ENCODE measurements at places on chromosomes 12 and 14. TPM values are rescaled to one million over a fixed set of nuclear protein-coding genes. Genes with fewer than 3 reads are reported as not detected.

DNA sequence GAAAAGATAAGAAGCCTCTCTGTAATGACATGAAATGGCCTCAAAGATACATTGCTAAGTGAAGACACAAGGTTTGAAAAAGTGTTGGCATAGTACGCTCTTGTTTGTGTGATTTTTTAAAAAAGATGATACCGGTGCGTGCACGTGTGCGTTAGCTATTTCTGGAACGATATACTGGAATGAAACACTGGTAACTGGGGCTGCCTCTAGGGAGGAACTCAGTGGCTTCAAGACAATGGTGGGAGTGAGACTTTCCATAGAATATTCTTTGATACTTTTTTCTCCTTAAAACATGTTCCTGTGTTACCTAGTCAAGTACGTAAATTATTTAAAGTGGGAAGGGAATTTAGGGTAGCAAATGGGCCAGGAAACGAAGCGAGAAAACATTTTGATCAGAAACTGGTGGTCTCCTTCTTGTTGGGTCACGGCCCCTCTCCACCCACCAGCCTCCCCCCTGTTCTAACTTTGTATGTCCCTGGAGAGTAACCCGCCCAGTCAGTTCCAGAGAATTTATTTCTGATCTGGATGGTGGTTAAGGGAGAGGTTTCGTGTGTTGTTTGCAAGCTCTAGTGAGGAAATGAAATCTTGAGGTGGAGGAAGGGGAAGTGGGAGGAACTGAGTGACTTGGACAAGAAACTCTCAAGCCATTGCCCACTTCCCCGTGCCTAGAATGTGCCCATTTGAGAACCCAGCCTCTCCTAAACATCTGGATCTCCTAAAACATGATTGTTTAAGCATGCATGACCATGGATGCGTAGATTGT, 6.6 kb downstream of the FGF6 start:
- H3K4me3 ChIP-seq, result no peak overlapping the region
- H3K36me3 ChIP-seq, result no peaks in the 10 kb centered on the region
- H3K4me1 ChIP-seq, result peaks cover 14% of the 10 kb centered on the region

- no peak for DNase-seq
- no peak overlapping the region for H3K27ac ChIP-seq
- no peaks in the 10 kb centered on the region for H3K4me1 ChIP-seq
- no peaks in the 10 kb centered on the region for H3K36me3 ChIP-seq
- no peaks in the 10 kb centered on the region for H3K27me3 ChIP-seq
These were observed 15.2 kb downstream of the ACADS start for GRCh38 chr12:120740871-120741270.

DNA sequence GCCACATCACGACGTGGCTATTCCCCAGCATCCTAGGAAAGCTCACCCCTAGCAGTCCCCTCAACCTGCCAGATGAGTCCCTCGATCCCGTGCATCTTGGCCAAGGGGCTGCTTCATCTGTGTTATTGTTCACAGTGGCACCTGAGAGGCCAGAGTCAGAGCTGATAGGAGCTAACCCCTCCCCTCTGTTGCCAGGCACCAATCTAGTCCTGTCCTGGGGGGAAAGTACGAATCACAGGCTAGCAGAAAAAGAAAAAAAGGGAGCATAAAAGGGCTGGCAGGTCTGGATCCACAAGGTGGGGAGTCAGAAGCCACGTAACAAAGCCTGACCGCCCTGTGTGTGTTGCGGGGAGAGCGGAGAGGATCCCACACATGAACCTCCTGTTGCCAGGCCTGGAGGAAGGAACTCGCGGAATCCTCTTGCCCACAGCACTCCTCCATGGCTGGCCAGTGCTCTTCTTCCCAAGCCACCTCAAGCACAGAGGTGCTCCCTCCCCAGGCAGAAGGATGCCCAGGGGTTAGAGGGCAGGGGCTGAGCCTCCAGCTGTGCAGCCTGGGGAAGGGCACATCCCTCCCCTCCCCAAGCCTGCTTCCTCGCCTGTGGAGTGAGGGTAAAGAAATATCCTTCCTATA, 91.8 kb downstream of the ITPK1 start:
- H3K27ac ChIP-seq, result no peak overlapping the region
- H3K27me3 ChIP-seq, result no peaks in the 10 kb centered on the region
- DNase-seq, result no peak
- H3K36me3 ChIP-seq, result peaks cover 2% of the 10 kb centered on the region
- H3K4me1 ChIP-seq, result peaks cover 10% of the 10 kb centered on the region
- H3K4me3 ChIP-seq, result no peak overlapping the region

DNA sequence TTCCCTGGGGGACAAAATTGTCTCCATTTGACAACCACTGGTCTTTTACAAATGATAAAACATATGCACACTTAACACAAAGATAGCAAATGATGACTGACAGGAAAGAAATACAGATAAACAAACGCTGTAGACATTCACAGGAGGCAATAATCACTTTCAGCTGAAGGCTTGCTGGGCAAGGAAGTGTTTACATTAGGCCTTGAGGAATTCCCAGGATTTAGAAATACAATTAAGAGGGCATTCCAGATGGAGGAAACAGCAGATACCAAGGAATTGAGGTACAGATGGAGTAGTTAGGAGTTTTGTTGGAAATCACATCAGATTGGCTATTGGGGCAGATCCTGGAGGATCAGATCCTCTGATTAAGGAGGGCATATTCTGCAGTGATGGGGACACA, 93.9 kb downstream of the DYRK2 start:
- H3K27ac ChIP-seq, result no peak overlapping the region
- no peaks in the 10 kb centered on the region for H3K4me1 ChIP-seq
- no peak for DNase-seq
- no peaks in the 10 kb centered on the region for H3K36me3 ChIP-seq
- H3K27me3 ChIP-seq, result no peaks in the 10 kb centered on the region

Gene TSPAN11
- not detected for total RNA-seq

Gene MMP14
- total RNA-seq, result 2.6 TPM

- H3K36me3 ChIP-seq, result peaks cover 28% of the 10 kb centered on the region
- DNase-seq, result no peak
- no peak overlapping the region for H3K4me3 ChIP-seq
- peaks cover 22% of the 10 kb centered on the region for H3K4me1 ChIP-seq
- no peaks in the 10 kb centered on the region for H3K27me3 ChIP-seq
- no peak overlapping the region for H3K27ac ChIP-seq
These were observed 121.4 kb downstream of the ITPR2 start for GRCh38 chr12:26711569-26711968.

Measured in activated T-helper 2 cell treated with anti-CD3 and anti-CD28 coated beads, Interferon-gamma antibody, Interleukin-2, Interleukin-4, amounts not matched to agents 10 μg/mL and 5 μg/mL and 100 μg/mL, durations not matched to agents 14 hours and 24 hours and 36 hours (primary cell).